ENCODE measurements at places on chromosomes 4 and X.

DNA sequence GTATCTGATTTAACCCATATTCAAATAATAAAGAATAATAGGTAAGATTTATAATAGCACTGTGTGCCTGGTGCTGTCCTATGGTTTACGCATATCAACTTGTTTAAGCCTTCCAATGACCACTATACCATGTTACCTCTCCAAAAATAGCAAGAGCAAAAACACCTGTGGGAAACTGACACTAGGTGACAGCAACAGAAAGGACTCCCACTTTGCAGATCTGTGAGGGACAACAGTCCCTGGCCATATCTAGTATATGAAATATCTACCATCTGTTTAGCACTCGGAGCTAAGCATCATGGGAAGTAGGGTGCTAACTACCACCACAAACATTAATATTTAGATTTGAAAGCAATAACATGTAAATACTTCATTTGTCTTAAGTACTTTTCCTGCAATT, 55.7 kb upstream of the TXK start:
- DNase-seq, result no peak

- no peak for DNase-seq
Observed at GRCh38 chrX:152313529-152314302, 137.4 kb downstream of the GABRA3 start.

- DNase-seq, result no peak
Observed at GRCh38 chrX:149760965-149761364, 12.9 kb upstream of the HSFX1 start.

GRCh38 chrX:15855568-15856221, 1.1 kb upstream of the AP1S2 start:
- no peak for DNase-seq

DNA sequence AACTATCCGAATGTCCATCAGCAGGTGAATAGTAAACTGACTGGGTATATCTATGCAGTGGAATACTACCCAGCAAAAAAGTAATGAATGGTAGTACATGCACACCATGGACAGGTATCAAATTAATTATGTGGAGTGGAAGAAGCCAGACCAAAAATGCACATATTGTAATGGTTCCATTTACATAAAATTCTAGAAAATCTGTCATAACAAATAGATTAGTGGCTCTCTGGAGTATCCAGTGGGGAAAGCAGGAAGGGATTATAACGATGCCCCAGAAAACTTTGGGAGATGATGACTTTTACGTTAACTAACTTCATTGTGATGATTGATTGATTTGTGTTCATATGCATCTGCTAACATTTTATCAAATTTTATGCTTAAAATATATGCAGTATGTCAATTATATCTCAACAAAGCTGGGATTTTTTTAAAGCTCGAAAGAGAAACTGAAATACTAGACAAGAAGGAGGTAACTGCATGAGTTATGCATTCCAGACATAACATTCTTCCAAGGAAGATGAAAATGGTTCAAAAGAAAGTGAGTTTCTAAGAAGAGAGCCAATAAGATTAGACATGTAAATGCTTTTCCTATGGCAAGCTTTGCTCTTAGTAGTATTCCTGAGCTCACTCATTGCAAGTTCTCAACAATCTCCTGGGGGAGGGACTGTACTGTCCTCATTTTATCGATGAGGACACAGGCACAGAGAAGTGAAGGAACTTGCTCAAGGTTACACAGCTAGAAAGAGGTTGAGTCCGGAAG, 58.6 kb upstream of the MSX1 start:
- no peak for DNase-seq

DNA sequence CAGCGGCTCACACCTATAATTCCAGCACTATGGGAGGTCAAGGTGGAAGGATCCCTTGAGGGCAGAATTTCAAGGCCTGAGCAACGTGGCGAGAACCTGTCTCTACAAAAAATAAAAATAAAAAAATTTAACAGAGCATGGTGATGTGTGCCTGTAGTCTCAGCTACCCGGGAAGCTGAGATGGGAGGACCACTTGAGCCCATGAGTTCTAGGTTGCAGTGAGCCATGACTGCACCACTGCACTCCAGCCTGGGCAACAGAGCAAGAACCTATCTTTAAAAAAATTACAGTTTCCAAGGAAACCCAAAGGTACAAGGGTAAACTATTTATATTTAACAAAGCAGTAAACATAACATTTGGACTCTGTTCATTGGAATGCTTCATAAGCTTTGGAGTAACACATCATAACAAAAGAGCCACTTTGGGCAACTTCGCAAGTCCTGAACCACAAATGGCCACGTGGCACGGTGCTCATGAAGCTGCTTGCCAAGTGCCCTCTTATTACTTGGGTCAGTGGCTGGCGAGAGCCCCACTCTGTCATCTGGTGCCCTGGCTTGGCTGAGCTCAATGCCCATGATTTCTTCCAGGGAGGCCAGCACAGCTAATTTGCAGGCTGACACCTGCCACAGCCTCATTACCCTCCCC, 165.6 kb downstream of the SH3KBP1 start:
- no peak for DNase-seq

DNA sequence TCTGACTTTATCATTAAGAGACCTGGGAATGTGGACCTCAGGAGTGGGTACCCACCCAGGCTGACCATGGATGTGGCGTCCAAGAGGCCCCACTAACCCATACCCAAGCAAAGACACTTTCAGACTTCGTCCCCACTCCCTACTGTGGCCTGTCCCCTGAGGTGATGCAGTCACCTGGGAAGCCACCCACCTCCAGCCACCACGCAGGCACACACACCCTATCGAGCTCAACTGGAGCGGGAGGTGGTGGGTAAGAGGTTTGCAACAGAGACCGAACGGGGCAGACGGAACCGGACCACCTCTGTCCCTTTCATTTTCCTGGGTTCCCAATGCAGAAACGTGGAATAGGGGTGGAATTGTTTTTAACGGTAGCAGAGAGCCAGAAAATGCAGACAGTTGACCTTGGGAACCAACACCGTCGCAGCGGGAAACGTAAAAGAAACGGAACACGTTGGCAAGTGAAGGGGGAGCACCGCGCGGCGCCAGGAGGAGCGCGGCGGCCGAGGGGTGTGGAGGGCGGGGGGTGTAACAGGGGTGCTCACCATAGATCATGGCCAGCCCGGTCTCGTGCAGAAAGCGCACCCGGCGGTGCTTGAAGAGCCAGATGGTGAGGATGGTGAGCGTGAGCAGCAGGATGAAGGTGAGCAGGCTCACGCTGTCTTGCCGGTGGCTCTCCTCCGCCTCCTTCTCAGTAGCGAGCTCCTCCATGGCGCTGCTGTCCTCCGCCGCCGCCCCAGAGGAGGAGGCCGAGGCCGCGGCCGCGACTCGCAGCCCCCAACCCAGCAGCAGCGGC, 559 bp downstream of the SLC9A7 start:
- DNase-seq, result no peak

GRCh38 chr4:163175971-163176958, 9.6 kb upstream of the NAF1 start:
- no peak for DNase-seq

GRCh38 chrX:42602136-42602535, 175.8 kb downstream of the PPP1R2C start:
- no peak for DNase-seq

DNA sequence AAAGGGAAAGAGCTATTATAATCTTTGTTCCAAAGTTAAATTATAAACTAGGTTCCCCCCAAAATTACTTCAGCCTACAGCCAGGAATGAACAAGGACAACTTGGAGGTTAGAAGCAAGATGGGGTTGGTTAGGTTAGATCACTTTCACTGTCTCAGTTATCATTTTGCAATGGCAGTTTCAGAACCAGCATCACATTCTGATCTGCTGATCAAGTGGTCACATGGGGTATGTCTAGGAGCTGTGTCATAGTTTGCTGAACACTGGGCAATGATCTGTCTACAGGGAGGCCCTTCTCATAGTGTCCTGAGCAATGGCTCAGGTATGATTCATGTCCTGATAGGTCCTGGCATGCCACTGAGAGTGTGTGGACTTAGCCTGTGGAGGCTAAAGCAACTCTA, 41.6 kb upstream of the XIAP start:
- DNase-seq, result no peak

DNA sequence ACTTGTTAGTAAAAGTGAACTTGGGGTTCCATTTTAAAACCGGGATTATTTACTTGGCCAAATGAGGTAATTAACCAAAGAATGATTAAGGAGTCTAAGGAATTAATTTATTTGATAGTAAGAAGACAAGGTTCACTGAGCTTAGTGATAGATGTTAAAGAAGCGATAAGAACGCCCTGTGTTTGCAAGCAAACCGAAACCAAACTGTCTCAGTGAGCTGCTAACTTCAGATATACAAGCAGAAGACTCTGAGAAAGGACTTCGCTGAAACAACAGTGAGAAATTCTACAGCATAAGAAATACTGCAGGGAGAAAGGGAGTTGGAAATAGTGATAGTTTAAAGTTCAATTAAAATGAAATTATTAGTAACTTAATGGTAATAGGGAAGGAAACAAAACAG, 37.6 kb upstream of the SHISA3 start:
- DNase-seq, result no peak

- no peak for DNase-seq
Observed at GRCh38 chrX:133649651-133650050, 234.4 kb upstream of the GPC4 start.

DNA sequence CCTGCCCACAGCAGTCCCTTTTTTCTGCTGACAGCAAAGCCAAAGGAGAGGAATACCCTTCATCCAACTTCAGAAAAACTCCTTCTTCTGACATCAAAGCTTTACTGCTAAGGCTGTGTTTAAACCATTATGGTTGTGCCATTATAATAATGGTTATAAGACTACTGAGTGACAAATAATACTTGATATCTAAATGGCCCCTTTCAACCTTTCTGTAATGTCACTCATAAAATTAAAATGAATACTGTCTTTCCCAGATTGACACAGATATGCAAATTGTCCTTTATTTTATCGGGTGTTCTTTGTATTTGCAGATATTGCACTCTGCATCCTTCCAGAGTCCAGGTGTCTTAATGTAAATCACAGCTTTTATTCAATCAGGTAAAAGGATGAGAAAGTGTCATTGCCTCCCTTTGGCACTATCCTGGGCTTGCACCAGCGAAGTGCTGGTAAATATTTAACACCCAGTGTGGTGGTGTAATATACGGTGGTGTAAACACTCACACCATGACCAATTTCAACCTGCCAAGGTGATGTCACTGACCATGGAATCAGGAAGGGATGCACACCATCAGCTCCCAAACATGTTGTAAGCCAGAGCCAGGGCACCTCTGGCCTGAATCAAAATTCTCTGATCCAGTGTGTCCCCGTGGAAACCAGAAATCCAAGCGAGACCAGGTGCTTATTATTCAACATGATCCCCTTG, 139.4 kb upstream of the TENM3 start:
- DNase-seq, result no peak

DNA sequence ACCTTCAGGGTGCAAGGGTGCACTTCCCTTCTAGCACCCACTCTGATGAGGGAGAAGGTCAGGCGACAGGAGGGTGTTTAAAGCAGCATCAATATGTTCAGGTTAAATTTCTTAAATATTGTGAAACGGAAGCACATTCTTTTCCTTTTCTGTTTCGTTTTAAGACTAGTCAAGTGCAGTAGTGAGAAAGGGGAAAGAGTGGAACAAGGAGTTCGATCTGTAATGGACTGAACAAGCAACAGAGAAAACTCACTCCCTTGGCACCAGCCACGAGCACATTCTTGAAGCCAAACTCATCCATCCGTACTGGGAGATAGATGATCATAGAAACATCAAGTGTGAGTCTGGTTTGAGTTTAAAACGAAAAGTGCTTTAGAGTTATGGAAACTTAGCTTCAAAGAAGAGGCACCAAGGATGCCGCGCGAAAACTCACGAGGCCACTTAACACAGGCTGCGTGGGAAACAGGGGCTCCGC, 815 bp downstream of the FAM53A start:
- DNase-seq, result no peak

- no peak for DNase-seq
Observed at GRCh38 chrX:15750611-15751154, 12.6 kb downstream of the CA5B start.

- no peak for DNase-seq
Observed at GRCh38 chrX:70421618-70422017, 1.5 kb upstream of the GDPD2 start.

GRCh38 chr4:152325831-152326230, 210.1 kb downstream of the FBXW7 start:
- no peak for DNase-seq

DNA sequence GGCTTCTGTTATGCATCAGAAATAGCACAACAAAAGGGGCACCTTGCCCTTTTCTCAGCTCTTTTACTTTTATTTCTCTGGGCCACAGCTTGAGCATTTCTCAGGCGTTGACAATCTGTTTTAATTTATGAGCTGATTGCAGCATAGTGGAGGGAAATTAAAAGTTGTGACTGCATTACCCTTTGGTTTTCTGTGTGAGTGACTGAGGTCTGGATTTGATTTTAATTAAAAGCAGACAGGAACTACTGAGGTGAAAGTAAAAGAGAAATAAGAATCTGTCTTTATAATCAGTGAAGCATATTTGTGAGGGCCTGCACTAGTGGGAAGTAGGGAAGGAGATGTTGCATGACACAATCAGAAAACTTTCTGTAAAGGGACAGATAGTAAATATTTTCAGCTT, 43.4 kb upstream of the GEMIN8 start:
- DNase-seq, result no peak

DNA sequence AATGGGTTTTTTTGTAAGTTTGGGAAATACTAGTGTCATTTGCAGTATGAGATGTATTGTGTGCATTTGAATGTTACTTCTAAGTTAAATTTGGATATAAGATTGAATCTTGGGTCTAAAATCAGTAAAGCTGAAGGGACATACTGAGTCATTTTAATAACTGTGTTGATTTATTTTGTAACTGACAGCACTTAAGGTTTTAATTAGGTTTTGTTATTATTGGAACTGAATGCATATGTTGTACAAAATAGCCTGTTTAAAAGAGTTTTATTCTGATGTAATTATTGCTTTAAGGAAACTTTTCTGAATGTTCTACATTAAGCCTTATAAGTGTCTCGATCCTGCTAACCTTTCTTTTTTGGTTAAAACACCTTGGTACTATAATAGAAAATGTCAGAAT, 396.6 kb downstream of the MAPK10 start:
- DNase-seq, result no peak

DNA sequence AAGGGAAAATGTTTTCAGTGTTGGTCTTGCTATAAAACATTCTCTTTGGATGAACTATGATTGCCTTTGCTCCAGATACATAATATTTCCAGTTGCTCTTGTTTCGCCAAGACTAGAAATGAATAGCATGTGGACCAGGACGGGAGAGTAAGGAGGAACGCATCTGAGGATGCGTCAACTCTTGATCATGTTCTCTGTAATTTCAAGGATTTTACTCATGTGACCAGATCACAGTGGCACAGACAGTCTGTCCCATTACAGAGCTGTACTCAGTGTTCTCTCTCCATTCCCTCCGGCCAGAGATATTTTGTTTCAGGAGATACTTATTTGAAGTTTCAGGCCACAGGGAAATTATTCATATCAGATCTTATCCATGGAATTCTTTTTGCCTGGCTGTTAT, 266.6 kb downstream of the MID1IP1 start:
- no peak for DNase-seq

- DNase-seq, result no peak
Observed at GRCh38 chr4:119206178-119206577, 6.3 kb upstream of the USP53 start.

DNA sequence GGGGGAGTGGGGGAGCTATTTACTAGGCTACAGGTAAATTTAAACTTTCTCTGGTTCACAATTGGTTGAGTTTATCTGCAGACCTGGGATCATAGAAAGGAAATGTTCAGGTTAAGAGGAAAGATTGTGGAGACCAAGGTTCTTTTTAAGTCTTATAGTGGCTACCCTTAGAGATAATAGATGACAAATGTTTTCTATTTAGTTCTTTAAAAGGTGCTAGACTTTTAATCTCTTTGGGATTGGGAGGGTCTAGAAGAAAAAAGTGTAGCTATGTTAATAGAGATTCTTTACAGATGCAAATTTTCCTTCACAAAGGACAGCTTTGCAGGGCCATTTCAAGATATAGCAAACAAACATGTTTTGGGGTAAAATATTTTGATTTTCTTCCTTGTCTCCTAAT, 76.0 kb downstream of the TEX13C start:
- no peak for DNase-seq
